Mucosa of descending colon (tissue), 3 donors: ENCODE measurements at places on chromosomes 1 and 21.

DNA sequence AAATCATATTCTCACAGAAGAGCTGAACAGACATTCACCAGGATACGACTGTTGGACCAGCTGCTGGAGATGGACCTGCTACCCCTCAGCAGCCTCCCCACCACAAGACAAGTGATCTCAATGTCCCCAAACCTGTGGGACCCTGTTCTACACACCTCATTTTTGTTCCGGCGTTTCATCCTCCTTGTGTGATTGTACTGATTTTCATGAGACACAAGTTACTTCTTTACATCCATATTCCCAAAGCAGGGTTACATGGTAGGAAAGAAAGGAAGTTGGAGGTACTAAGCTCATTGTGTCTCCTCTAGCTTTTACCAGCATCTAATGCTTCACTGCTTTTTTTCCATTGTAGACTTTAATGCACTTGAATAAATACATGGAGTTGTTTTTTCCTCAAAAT, 8.7 kb downstream of the ADAMTS1 start:
- no peak for DNase-seq

DNA sequence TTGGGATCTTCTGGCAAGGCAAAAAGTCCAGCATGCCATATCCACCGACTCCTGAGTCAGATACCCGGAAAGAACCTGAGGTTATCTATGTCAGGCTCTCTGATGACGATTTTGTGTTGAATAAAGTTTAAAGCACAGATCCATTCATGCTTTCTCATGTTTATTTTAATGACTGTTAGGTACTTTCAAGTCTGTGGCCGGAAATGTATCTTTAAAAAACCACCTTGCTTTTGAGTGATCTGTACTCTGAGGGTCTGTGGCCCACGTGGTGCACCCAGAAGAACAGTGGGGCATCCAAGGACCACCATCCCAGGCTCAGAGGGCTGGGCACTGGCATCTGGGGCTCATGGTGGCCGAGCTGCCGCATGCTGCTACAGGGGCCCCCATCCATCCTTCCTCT, 30.1 kb upstream of the VASH2 start:
- DNase-seq = no peak

GRCh38 chr1:201480231-201481003, 11.4 kb upstream of the PHLDA3 start:
- peak; percentile 92 for DNase-seq

GRCh38 chr1:29057700-29058099, 66.0 kb downstream of the TMEM200B start:
- no peak for DNase-seq

- peak; percentile 38 for DNase-seq
Measured at GRCh38 chr1:6785728-6786505, 663 bp downstream of the CAMTA1 start.

- DNase-seq = peak; percentile 31
Measured at GRCh38 chr21:42544544-42544943, 30.9 kb downstream of the SLC37A1 start.

DNA sequence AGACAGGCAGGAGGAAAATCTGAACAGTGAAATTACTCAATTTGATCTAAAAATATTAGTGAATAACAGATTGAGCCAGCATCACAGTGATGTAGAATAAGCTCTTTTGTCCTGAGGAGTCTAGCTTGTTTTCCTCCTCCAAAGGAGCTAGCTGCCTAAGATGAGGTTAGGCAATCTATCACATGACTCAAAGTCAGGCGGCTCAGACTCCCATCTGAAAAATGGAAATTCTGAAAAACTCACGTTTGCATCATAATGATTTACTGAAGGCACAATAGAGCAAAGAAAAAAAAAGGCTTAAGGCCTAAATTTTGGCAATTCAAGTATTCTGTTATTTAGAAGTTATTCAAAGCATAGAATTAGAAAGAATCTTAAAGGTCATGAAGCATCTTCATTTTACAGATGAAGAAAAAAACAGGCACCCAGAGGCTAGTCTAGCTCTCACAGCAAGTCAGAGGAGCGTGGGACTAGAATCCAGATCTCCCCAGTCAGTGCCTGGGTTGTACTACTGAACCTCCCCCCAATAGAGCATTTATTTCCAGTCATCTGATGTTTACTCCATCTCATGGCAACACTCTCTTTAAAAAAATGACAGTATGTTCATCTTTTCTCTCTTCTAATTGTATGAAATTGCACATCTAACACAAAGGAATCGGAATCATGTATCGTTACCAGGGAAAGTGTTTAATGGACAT, 62.5 kb upstream of the ATF3 start:
- DNase-seq = peak; percentile 34
